ENCODE measurements at places on chromosomes 7 and 10. TPM values are rescaled to one million over a fixed set of nuclear protein-coding genes. Genes with fewer than 3 reads are reported as not detected.

LIPJ gene
- total RNA-seq, result 0.47 TPM

GJD4 gene
- total RNA-seq, result not detected

ACSM6 gene
- total RNA-seq, result not detected

ADAM22 gene
- total RNA-seq, result 4.2 TPM

MRPL43 gene
- 81.2 TPM for total RNA-seq

ST8SIA6 gene
- total RNA-seq, result 0.44 TPM

C10orf90 gene
- not detected for total RNA-seq

DCLRE1A gene
- total RNA-seq, result 3.9 TPM

GNGT1 gene
- not detected for total RNA-seq

VGF gene
- not detected for total RNA-seq

AKR1B1 gene
- total RNA-seq, result 110 TPM

- DNase-seq, result no peak
These were observed 219.2 kb upstream of the ZNF32 start for GRCh38 chr10:43867667-43868565.

DNA sequence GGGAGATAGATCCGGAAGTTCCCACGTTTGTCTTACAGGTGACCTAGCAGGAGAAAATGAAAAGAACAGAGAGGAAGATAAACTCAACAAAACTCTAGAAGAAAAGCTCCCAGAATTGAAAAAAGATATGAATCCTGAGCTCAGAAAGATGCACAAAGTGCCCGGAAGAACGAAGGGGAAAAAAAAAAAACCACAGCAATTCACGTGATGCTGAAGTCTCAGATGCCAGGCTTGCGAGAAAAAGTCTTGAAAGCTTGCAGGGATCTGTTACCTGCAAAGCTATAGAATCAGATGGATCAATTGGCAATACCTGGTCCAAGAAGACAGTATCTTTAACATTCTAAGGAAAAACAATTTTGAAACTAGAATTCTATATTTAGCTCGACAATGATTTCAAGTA lies 33.5 kb downstream of the CARD11 start:
- DNase-seq, result no peak

DNA sequence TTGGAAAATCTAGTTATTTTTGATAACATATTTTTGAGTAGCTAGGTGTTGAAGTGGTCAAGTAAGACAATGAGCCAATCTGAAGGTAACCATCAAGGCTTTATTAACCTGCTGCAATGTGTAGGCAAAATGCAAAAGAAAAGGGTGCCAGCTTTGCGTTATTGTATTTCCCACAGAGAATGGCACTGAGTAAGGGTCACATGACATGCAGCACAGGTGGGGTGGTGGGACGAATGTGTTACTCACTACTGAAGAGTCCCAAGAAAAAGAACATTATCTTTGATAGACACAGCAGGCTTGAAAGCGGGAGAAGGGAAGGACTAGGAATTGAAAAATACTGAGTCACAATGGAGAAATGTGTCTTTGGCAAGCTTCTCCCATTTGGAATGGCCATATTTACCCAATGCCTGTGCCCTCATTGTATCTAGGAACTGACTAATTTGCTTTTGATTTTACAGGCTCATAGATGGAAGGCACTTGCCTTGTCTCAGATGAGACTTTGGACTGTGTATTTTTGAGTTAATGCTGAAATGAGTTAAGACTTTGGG lies 898.6 kb upstream of the POT1 start:
- DNase-seq, result no peak

- DNase-seq, result no peak
These were observed 14.9 kb upstream of the ZNRF2 start for GRCh38 chr7:30269490-30269889.

GRCh38 chr7:151351967-151352366 lies 10.4 kb downstream of the NUB1 start:
- DNase-seq, result no peak

DNA sequence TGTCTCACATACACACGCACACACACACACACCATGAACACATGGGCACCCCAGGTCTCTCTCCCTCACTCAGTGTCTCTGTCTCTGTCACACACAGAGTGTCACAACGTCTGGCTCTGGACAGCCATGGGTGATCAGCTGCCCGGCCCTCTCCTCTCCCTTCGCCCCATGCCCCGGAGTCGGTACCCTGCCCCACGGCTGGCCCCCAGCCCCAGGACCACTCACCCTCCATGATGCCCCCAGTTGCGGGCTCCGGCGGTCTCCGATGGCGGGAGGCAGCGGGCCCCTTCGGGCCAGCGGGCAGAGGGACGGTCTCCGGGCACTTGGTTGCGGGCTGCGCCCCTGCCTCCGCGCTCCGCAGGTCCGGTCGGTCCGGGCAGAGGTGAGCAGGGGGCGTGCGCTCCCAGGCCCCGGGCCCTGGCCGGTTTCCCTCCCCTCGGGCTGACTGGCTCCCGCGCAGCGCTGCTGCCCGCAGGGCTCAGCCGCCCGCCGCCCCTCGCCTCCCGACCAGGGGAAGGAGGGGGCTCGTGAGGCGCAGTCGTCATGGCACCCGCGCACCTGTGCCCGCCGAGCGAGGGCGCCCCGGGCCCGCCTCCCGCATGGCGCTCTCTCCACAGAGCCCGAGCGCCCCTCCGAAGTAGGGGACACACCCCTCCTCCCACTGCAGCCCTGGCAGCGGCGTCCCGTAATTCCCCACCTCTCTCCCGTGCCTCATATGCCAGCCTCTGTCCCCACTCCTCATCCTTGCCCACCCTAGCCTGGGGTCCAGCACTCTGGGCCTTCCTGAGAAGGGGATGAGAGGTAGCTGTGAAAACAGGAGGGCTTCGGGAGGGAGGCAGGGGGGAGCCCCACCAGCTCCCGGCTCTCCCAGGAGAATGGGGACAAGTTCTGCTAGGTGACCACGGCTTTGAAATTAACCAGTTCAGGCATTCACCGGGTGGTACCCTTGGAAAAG lies at the start of gene NPFFR1:
NPFFR1 (minus strand) TSS at position 560 of the 955 bp plus-strand sequence; CDS start at position 232, 328 bp downstream.
- peak; percentile 20 for DNase-seq

DNA sequence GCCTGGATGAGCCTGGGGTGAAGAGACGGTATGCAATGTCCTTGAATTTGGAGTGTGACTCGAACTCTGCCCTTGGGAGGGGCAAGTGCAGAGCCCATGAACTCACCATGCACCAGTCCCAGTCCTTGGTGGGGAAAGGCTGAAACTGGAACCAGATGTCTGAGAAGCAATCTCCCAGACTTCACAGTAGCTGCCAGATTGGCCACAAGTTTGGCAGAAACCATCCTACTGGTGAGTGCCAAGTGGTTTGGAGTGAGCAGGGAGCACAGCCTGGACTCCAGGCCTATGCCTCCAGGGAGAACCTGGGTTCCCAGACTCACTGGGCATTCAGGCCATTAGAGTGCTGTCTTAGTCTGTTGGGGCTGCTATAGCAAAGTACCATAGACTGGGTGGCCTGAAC lies 99.6 kb upstream of the LYZL1 start:
- no peak for DNase-seq

- DNase-seq, result no peak
These were observed 111.1 kb upstream of the SH2B2 start for GRCh38 chr7:102175423-102176170.

DNA sequence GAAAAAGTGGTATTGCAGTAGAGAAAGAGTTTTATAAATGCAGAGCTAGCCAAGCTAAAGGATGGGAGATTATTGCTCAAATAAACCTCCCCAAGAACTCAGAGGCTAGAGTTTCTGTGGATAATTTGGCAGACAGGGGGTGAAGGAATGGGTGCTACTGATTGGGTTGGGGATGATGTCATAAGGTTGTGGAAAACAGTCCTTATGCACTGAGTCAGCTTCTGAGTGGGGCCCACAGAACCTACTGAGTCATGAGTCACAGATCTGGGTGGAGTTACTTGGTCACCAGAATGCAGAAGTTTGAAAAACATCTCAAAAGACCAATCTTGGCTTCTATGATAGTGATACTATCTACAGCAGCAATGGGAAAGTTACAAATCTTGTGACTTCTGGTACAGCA lies 1146.7 kb downstream of the TYW1 start:
- no peak for DNase-seq

- DNase-seq, result no peak
These were observed 177.6 kb downstream of the GNAI1 start for GRCh38 chr7:80312139-80312661.

GRCh38 chr10:74460812-74461211 lies 309.8 kb downstream of the ADK start:
- DNase-seq, result no peak

- DNase-seq, result no peak
These were observed 202.3 kb upstream of the KLF6 start for GRCh38 chr10:3987143-3987974.

DNA sequence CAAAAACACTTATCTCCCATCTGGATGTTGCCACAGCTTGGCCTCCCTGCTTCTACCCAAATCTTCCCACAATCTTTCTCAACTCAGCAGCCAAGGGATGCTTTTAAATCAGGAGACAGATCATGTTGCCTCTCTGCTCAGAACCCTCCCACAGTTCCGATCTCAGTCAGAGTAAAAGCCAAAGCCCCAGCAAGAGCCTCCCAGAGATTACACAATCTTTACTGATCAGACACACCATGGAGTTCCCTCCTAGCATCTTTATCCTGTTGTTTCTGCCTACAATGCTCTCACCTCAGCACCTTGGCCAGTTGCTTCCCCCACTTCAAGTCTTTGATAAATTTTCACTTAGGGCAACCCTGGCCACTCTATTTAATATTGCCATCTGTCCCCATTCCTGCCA lies 41.9 kb upstream of the ZNF33B start:
- DNase-seq, result no peak

GRCh38 chr7:8536431-8536830 lies 103.0 kb downstream of the NXPH1 start:
- DNase-seq, result no peak

GRCh38 chr10:97336446-97336845 lies 1.9 kb upstream of the FRAT2 start:
- no peak for DNase-seq

DNA sequence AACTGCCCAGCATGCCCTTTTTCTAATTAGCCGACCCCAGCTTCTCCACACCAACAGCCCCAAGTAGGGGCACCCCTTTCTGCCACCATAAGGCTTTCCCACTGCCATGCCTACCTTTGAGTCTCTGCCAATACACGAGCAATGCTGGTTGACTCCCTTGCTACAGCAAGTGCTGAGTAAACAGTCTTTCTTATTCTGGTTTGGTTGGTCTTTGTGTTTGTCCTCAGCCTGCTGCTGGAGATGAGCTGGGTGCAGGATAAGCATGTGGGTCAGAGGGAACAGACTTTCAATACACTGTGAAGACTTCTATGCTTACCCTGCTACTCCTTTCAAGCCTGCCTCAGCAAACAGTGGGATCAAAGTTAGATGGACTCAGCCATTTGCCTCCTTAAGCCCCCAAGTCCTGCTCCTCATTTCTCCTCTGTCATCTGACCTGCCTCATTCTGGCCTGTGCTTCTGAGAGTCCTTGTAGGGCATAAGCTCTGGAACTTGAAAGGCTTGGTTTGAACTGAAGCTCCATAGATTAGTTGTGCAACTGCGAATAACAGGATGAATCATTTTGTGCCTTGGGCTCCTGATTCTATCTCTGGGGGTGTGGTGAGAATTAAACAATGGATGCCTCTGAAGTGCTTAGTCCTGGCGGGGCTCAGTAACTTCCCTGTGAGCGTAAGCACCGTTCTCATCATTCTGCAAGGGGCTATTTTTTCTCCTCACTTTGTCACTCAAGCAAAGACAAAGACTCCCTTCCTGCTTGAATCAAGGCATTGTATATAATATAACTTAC lies 533.8 kb upstream of the DPP6 start:
- DNase-seq, result no peak

- no peak for DNase-seq
These were observed 116.8 kb downstream of the IQUB start for GRCh38 chr7:123417580-123417979.

GRCh38 chr7:11456574-11456973 lies 375.4 kb downstream of the THSD7A start:
- DNase-seq, result no peak

DNA sequence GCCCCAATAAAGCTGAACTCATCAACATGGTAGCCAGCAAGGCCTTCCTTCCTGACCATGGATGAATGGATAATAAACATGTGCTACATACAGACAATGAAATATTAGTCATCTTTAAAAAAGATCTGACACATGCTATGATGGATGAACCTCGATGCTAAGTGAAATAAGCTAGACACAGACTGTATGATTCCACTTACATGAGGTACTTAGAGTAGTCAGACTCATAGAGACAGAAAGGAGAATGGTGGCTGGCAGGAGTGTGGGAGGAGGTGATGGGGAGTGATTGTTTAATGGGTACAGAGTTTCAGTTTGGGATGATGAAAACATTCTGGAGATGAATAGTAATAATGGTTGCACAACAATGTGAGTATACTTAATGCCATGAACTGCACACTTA lies 114.1 kb upstream of the SORCS3 start:
- no peak for DNase-seq

DNA sequence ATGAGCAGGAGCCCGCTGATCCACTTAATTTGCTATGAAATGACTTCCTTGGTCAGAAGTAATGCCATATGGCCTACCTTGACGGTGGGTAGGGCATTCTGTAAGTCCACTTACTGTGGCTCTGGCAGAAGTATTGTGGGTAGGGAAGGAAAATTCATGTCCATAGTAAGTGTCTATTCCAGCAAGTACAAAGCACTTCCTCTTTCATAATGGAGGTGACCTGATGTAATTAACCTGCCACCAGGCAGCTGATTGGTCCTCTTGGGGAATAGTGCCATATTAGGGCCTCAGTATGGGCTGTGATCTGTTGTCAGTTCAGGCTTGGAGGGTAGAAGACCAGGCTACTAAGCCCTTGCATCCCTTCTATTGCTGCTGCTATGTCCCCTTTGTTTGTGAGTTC lies 103.9 kb downstream of the SLC37A3 start:
- no peak for DNase-seq

DNA sequence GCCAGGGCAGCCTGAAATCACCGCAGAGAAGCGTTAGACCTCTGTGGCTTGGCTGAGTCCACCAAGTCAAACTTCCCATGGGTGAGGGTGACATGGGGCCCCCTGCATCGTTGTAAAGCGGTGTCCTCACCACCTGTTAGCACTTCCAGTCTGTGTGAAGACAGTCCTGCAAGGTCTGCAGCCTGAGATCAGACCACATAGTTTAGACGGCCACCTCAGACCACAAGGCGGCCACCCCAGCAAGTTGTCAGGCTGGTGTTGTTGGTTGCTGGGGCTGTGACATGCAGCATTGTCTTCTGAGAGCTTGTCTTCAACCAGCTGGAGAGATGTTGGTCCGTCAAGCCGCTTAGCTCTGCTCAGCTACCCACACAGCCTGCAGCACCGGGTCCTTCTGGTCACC lies 44.1 kb upstream of the TARP start:
- no peak for DNase-seq

DNA sequence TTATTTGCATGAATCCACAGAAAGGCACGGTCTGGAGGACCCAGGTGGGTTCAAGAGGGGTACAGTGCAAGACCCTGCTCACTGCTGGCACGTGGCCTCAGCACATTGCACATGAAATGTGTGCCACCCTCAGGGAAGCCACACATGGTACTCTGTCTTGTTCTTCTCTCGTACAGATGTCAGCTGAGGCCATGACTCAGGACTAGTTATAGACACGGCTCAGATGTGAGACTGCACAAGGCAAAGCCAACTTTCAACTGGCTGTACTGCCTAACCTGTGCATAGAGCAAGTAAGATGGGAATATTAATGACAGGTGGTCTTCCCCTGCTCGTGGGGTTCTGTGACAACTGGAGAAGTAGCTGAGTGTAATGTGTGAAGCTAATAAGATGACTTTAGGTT lies 249.4 kb upstream of the CTBP2 start:
- no peak for DNase-seq

GRCh38 chr10:16847644-16848043 lies 30.4 kb upstream of the RSU1 start:
- no peak for DNase-seq

GRCh38 chr10:21100190-21100589 lies 203.1 kb upstream of the NEBL start:
- DNase-seq, result no peak
